NCI-H1436 (cell line): ENCODE measurements at places on chromosomes 12 and 14.
A peak's percentile ranks its signal among the peaks of the same experiment; 100 is the strongest.

- no peak for DNase-seq
Measured at GRCh38 chr14:54487771-54488170, 1.0 kb downstream of the GMFB start.

DNA sequence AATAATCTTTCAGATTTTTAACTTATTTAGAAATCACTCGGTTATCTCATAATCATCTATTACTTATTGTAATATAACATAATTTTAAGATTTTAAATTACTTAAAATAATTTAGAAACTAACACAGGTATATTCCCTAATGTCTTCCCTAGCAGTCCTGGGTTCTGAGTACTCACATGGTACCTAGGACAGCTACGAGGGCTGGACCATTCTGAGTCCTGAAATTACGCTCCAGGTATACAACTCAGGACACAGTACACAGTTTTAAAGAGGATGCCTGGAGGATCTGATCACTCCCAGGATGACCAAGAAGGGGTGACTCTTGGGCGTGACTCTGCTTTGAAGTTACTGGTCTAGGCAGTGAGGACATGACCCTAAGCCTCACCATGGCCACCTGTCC is 9.1 kb upstream of the RASSF8 start:
- DNase-seq, result no peak

DNA sequence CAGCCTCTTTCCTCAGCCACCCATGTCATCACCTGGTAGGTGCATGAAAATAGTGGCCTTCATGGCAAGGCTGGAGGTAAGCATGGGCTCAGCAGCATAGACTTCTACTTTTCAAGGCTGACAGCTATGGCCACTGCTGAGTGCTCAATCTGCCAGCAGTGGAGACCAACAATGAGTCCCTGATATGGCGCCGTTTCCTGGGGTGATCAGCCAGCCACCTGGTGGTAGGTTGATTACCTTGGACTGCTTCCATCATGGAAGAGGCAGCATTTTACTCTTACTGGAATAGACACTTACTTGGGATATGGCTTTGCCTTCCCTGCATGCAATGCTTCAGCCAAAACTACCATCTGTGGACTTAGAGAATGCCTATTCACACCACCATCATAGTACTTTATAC is 39.5 kb upstream of the USP44 start:
- DNase-seq, result no peak

GRCh38 chr14:92577321-92577742 is 63.8 kb downstream of the RIN3 start:
- no peak for DNase-seq

- DNase-seq, result no peak
Measured at GRCh38 chr12:58509116-58509885, 411.0 kb downstream of the LRIG3 start.

DNA sequence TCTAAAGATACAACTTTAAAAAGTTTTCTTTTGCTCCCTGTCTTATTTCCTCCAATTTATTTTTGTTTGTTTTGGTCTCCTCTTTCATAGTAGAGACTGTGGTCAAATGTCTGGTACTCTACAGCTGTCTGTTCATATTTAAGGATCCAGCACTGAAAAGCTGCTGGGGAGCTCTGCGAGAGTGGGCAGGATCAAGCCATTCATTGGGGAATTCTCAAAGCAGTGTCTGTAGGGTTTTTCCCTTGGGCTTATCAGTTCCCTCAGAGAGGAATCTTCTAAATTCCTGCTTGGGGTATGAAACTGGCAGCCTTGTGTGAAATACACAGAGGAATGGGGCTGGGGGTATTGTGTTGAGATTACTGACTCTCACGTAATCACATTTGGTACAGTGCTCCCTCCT is 52.3 kb downstream of the FNTB start:
- no peak for DNase-seq

DNA sequence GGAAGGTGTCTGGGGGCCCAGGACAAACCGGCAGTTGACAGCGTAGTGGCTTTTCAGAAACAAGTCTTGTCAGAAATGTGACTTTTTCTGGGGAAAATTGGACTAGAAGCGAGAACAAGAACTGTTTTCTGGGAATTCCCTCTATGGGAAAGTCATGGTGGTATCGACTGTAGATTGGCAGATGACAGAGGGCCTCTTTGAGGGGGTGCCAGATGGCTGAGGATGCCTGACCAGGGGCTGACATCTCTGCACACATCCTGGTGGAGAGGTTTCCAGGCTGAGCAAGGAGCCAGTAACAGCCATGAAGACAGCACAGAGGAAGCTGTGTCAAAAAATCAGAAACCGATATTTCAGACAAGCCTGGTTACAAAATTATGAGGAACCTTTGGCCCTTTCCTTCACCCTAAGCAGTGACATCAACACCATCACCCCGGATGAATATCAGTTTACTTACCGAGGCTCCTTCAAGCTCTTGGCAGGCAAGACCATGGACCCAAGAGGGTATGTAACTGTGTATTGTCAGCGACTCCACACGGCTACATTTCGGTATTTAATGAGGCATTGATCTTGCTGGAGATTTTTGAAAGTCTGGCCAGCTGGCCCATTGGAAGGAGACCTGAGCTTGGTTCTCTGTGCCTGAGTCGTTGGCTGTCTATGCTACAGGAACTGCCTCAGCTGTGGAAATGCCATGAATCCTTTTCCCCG is 1525.3 kb upstream of the TMEM132C start:
- DNase-seq, result no peak

- no peak for DNase-seq
Measured at GRCh38 chr14:56603648-56604047, 24.1 kb downstream of the TMEM260 start.

- DNase-seq, result no peak
Measured at GRCh38 chr14:55721353-55721752, 141.3 kb downstream of the KTN1 start.

DNA sequence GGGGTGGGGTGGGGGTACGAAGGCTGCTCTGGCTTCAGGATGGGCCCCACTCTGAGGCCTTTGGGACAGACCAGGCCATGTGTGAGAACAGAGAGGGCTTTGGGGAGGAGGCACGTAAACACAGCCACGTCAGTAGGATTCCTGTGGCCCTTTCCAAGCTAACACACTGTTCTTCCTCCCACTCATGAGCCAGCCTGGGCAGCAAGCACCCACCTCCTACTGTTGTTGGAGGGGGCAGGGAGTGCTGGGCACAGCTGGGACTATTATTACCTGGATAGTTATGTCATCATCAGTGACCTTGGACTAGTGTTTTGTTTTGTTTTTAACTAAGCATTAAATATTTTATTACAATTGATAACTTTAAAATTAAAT is 5.3 kb downstream of the CHGA start:
- DNase-seq, result no peak

GRCh38 chr14:50000380-50001150 is 107.7 kb downstream of the ARF6 start:
- no peak for DNase-seq

- DNase-seq, result peak; percentile 1
Measured at GRCh38 chr12:30989754-30990153, 63.2 kb downstream of the TSPAN11 start.

GRCh38 chr12:44240186-44240585 is 404.3 kb downstream of the TMEM117 start:
- no peak for DNase-seq

GRCh38 chr14:55103005-55103640 is 25.9 kb upstream of the LGALS3 start:
- no peak for DNase-seq

DNA sequence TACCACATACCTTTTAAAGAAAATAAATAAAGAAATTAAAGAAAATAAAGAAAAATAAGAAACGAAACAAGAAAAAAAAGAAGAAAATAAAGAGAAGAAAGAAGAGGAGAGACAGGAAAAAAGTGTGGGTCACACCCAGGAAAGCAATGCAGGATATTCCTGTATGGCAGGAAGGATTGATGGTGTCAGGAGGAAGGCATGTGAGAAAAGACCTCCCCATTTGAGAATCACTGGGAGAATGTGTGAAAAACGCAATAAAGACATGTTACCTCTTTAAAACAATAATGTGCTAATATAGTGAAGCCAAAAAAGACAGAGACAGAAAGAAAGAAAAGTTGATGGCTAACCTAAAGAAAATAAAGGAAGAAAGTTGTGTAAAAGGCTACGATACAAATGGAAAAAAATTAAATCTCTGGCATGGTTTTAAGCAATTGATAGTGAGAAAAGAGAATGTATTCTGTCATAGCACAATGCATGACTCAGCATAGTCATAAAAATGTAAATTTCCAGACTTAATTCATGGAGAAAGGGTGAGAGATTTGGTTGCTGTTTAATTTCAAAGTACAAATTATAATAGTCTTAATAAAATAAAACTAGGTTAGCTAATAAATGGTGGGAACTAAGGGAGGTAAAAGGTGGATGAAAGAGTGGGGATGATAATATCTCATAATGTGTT is 24.3 kb upstream of the FOXG1 start:
- no peak for DNase-seq

GRCh38 chr12:117875744-117876435 is 92.9 kb downstream of the KSR2 start:
- peak; percentile 84 for DNase-seq

DNA sequence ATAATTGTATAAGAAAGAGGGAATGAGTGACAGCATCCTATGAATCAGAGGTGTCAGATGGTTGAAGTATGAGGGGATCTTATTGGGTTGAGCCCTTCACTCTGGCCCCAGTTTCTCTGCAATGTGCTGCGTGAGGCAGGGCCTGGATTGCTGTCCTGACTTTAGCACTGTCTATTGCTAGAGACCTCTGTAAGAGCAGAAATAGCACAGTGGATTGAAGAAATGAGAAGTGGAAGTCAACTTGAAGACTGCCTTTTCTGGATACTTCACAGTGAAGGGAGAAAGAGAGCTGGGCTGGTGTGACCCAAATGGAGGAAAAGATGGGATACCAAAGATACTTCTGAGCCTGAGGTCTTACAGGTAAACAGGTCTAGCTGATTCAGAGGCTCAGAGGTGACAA is 5.8 kb downstream of the ASCL4 start:
- DNase-seq, result no peak

GRCh38 chr12:2982361-2982760 is 23.2 kb downstream of the TEAD4 start:
- DNase-seq, result no peak

DNA sequence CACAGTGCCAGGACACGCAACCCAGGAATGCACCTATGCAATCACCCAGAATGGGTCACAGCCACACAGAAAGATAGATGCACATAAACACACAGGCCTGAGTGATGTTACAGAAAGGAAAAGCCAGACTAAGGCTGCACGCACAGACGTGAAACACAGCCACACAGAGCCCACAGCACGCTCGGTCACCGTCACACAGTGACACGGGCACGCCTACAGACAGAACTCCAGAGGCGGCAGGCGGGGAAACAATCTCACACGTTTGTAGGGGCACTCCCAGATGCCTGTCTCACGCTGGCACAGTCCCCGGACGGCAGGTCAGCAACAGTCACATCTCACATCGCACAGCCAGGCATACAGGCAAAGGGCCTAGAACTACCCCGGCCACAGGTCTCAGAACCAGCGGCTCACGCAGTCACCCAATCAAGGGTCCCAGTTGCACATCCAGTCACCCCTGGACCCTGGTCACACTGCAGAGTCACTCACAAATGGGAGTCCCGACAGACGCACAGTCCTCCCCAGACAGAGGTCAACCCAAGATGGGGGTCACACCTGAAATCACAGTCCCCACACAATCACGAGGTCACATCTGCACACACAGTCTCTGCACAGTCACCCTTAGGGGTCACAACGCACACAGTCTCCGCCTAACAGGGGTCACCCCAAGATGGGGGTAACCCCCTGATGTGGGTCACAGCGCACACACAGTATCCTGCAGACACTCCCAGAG is 790 bp downstream of the SSH1 start:
- no peak for DNase-seq

DNA sequence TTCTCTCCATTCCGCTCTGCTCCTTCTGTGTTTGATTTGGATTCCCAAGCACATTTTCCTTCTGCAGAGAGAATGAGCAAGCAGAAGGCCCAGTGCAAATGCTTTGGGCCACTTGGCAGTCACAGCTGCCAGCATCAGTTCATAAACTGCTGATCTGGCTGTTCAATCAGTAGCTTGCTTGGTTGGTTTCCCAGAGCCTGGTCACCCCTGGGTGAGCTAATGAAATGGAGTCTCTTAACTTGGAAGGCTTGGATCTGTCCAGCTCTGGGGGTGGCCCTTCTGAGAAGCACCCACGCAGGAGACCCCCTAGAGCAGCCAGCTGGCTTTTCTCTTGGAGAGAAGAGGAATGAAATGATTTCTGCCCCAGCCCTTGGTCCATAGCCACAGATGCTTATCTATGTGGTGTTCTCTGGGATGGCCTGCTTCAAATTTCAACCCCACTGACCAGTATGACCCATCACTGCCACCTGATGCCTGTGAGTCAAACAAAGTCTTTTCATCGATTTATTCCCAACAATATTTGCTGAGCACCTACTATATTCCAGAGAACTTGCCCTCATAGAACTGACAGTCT is 30.3 kb downstream of the FAIM2 start:
- DNase-seq, result no peak

DNA sequence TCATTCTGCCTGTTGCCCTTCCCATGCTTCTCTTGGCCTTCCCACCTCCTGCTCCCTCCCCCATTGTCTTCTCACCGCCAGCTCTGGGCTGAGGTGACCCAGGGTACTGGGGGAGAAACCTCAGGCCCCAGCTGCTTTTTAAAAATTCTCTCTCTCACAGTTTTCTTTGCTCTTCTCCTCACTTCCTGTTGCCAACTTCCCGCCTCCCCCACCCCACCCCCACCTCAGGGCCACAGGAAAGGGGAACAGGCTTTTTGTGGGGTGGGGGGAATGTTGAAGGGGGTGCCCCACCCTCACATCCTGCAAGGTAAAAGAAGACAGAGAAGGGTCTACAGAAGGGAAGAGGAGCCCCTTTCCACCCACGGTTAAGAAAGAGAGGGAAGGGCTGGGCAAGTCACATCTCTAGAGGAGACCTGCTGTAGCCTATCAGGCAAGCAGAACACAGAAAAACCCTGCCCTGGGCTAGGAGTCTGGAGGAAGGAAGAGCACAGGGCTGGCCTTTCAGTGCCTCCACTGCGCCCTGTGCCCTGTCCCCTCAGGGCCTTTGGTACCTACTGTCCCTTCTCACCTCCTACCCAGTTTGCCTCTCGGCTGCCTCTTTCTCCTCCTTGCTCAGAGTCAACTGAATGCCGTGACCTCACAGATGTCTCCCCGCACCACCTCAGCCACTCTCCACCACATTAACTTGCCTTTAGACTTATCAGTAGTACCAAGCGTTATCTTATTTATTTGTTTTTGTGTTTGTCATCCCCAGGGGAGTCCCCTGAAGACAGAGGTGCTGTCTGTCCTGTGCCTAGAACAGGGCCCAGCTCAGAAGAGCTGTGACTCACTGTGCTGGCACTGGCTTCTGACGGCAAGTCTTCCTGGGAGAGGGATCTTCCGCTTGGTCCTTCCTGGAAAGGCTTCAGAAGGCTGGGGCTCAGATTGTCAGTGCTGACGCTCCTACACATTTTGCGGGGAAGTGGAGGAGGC is 1.7 kb downstream of the ARHGAP9 start:
- no peak for DNase-seq

GRCh38 chr14:75811136-75811829 is 150.2 kb downstream of the TTLL5 start:
- DNase-seq, result no peak

GRCh38 chr12:11568762-11569478 is 80.6 kb upstream of the ETV6 start:
- no peak for DNase-seq
